ENCODE measurements at places on chromosomes 16 and 17.

GRCh38 chr16:57424583-57424982 lies 20.0 kb downstream of the CCL17 start:
- no peak for DNase-seq

GRCh38 chr17:61307905-61308886 lies 91.4 kb upstream of the TBX2 start:
- no peak for DNase-seq

- no peak for DNase-seq
Measured at GRCh38 chr16:11350519-11350918, 5.3 kb downstream of the RMI2 start.

DNA sequence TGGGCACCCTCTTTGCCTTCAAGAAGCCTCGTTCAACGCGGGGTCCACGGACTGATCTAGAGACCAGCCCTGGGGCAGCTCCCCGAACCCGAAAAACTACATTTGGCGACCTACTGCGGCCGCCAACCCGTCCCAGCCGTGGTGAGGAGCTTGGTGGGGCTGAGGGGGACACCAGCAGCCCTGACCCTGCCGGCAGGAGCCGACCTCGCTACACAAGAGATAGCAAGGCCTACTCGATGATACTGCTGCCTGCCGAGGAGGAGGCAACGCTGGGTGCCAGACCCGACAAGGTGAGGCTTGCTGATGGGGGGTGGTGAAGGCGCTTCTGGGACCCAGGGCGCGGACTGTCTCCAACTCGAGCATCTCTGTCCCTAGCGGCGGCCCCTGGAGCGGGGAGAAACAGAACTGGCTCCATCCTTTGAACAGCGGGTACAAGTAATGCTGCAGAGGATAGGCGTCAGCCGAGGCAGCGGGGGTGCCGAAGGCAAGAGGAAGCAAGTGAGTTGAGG lies 5.6 kb downstream of the ACD start:
- DNase-seq, result no peak

DNA sequence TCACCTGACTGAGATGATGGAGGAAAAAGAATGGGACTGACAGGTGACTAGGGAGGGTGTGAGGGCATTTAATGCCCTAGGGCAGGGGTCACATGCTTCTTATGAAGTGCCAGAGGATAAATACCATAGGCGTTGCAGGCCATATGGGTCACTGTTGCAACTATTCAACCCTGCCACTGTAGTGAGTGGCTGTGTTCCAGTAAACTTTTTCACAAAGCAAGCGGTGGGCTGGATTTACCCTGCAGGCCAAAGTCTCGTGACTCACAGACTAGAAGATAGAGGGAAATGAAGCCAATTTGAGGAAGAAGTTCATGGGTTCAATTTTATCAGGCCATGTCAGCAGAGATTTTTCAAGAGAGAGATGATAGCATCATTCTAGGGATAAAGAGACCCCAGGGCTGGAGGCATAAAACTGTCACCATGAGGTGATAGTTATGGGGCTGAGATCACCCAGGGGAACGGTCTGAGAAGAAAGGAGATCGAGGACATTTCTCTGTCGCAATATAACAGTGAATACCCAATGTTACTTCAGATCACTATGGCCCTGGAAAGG lies 8.6 kb downstream of the ARHGAP17 start:
- no peak for DNase-seq

- no peak for DNase-seq
Measured at GRCh38 chr16:87264634-87265033, 52.6 kb downstream of the C16orf95 start.

DNA sequence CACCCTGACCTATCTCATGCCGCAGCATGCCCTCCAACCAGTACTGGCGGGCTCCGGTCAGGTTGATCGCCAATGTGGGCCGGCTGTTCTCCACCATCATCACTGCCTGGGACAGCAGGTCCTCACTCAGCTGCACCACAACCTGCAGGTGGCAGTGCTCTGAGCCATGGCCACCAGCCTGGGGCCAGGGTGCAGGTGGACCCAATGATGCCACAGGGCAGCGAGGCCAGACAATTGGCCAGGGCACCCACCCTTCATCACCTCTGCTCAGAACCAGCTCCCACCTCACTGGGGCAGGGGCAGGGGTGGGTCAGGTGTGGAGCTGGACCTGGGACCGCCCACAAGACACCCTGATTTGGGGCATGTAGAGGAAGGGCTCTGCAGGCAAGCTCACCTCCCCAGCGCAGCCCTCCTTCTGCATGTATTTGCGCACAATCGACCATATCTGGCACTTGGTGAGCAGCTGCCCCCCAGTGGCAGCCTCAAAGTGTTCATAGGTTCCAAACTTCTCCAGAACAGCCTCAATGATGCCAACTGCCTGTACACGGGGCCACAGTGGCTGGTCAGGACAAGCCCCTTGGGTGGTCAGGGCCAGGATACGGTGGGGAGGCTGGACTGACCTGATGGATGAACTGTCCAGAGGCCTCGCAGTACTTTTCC lies 4.2 kb downstream of the MATCAP1 start:
- DNase-seq, result no peak

- no peak for DNase-seq
Measured at GRCh38 chr17:80930335-80931279, 61.0 kb upstream of the CHMP6 start.

- DNase-seq, result peak; percentile 16
Measured at GRCh38 chr17:66965801-66966262, 1.3 kb downstream of the CACNG4 start.

DNA sequence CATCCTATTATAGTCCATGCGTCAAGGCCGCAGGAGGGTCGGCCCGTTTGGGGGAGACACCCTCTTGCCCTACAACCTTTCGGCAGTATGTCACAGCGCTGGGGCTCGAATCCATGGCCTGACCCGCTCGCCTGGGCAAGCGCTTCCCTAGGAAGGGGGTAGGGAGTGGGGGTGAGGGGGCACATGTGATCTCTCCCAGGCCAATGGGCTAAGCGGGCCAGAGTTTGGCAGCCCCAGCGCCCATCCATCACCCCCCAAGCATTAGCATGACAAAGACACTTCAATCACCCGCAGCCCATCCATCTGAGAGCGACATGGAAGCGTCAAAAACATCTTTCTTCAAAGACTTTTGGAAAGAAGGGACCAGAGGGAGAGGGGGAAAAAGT lies at the start of gene HOXB1:
HOXB1 (minus strand) TSS at position 125 of the 386 bp plus-strand sequence; CDS start at position 18, 107 bp downstream.
- DNase-seq, result no peak

GRCh38 chr17:596763-597644 lies 117.6 kb downstream of the VPS53 start:
- peak; percentile 41 for DNase-seq

DNA sequence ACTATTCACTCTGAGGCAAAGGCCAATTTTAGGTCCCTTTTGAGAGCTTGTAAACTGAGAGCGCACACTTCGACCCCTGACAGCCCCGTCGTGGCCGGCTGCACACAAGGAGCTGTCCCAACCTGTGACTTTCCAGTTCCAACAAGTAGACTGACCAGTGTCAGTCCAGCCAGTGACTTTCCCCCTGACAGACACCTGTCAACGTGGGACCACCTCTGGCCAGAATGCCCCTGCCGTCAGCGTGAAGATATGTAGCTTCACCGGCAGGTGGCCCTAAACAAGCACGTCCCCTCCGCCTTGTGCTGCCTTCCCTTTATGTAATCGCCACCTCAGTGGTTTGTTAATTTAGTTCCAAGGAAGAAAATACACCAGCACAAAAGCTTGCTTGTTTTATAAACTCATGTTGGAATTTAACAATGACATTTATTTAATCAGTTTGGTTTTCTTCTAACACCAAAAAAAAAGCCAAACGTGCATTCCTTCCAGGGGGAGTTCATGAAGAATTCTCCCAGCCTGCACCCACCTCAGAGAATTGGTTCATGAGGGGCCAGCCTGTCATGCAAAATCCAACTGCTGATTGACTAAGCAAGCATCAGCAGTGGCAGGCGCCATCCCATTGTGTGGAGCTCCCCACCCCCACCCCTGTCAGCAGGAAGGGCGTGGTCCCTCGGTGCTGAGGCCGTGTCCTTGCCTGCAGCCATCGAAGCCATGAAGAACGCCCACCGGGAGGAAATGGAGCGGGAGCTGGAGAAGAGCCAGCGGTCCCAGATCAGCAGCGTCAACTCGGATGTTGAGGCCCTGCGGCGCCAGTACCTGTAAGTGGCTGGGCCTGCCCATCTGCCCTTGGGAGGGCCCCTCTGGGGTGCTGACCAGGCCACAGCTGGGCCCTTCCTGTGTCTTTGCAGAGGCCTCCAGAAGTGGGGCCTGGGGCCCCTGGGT lies 33.9 kb downstream of the PLD6 start:
- DNase-seq, result no peak

- DNase-seq, result peak; percentile 48
Measured at GRCh38 chr17:1365445-1366039, 34.5 kb downstream of the YWHAE start.

DNA sequence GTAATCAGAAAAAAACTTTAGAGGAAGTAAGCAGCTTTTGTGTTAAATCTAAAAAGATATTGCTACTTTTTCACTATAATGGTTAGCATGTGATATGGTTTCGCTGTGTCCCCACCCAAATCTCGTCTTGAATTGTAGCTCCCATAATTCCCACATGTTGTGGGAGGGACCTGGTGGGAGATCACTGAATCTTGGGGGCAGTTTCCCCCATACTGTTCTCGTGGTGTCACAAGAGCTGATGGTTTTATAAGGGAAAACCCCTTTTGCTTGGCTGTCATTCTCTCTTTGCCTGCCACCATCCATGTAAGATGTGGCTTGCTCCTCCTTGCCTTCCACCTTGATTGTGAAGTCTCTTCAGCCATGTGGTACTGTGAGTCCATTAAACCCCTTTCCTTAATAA lies 117.1 kb downstream of the KCNJ2 start:
- no peak for DNase-seq

DNA sequence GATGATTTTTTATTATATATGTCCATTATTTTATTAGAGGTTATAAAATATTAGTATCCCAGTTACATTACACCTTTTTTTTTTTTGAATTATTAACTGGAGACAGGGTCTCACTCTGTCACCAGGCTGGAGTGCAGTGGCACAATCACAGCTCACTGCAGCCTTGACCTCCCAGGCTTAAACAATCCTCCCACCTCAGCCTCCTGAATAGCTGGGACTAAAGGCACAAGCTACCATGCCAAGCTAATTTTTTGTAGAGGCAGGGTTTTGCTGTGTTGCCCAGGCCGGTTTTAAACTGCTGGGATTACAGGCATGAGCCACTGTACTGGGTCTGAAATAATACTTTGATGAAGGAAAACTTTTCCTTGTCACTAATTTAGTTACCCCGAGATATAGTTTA lies 63.6 kb downstream of the VMP1 start:
- DNase-seq, result no peak

DNA sequence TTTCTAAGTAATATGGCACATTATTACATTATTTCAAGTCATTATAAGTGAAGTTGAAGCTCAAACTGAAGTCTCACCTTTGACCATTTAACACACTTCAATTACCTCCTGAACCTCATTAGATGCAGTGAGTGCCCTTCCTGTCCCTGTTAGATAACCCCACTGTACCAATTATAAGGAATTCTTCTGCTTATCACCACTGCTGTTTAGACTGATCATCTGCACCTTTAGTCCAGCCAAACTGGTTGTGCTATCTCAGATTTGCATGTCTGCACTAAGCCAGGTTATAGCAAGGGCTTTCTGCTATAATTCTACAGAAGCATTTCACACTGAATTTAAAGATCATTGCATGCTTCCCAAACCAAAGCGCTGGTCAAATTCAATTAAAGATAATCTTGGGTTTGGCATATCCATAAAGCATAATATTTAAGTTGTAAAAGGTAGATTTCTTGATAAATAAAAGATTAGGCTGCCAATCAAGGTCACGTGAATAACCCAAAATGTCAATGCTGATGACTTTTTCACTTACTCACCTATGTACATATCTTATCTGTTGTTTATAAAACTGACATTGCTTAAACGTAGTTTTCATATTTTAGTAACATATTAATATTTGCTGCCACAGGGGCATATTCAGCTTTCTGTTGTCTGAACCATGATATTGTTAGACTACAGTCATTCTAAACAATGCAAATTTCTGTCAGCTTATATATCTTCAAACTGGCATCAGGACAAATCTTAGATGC lies 11.9 kb downstream of the ITFG1 start:
- no peak for DNase-seq

DNA sequence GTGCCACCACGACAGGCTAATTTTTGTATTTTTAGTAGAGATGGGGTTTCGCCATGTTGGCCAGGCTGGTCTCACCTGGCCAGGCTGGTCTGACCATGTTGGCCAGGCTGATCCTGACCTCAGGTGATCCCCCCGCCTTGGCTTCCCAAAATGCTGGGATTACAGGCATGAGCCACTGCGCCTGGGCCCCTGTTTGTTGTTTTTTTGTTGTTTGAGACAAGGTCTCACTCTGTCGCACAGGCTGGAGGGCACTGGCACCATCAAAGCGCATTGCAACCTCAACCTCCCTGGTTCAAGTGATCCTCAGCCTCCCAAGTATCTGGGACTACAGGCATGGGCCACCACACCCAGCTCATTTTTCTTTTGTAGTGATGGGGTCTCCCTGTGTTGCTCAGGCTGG lies 43.7 kb upstream of the TAOK1 start:
- DNase-seq, result no peak

DNA sequence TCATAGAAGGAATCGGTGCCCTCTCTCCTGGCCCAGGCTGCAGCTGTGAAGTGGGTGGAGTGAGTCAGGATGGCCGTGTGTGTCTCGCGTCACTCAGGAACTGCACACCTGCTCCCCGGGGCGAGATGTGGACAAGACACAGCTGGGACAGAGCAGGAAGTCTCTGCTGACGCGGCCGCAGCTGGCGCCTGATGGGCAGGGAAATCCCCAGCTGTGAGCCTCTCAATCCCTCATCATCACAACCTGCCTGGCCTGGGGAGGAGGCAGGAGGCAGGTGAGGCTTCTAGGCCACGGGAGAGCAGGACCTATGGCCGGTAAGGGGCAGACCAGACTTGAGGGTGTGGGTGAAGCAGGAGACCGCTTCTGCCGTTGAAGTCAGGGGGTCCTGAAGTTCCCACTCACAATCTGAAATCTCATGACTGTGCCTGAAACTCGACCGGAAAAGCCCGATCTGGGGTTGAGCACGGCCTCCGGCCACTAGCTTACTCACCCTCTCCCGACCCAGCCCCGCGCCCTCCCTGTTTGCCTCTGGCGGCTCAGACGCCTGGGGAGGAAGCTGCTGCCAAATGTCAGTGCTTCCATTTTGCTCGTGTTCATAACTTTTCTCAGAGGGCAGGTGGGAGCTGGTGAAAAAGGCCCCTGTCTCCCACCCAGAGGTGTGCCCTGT lies 1.1 kb upstream of the TRPV3 start:
- peak; percentile 42 for DNase-seq

DNA sequence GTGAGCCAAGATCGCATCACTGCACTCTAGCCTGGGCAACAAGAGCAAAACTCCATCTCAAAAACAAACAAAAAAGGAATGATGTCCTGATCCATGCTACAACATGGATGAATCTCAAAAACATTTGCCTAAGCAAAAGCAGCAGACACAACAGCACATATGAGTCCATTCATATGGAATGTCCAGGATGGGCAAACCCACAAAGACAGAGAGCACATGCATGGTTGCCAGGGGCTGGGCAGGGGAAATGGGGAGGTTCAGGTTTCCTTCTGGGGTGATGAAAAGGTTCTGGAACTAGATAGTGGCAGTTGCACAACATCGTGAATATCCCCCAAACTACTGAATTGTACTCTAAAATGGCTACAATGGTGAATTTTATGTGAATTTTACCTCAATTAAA lies 35.3 kb upstream of the RAI1 start:
- DNase-seq, result no peak
